ENCODE measurements at places on chromosomes 4 and X.

GRCh38 chr4:174005422-174005821, 278.0 kb downstream of the FBXO8 start:
- peak; percentile 61 for DNase-seq

DNA sequence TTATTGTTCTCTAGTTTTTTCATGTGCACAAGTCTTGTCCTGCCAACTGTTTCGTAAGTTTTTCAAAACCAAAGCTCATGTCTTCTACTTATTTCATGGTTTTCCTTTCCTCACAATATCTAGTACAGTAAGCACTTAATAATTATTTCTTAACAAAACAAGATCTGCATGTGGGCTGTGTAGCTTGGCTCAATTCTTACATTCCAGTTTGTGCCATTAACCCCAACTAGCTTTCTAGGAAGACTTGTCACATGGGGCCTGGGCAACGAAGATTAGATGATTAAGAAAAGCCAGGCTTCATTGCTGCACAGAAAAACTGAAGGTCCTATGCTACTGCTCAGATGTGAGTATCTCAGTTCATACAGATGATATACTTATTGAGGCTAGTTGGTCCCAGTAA, 155.3 kb upstream of the TEX13A start:
- peak; percentile 75 for DNase-seq

DNA sequence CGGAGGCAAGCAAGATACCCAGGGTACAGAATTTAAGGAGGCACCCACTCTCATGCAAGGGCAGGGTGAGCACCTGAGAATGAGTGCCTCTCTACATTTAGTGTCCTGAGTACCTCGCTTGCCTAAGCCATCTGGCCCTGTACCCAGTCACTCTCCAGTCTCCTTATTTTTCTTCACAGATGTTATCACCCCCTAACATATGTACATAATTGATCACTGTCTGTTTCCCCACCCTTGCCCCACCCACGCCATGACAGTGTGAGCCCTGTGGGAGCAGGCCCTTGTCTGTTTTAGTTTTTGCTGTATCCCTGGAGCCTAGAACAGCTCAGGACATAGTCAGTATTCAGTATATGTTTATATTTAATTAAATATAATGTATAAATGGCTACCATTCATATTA, 113.6 kb downstream of the SPRY1 start:
- DNase-seq = no peak

- no peak for DNase-seq
Measured at GRCh38 chrX:154751203-154751668, 359 bp upstream of the GAB3 start.

- DNase-seq = peak; percentile 56
Measured at GRCh38 chrX:130393451-130394074, 8.1 kb upstream of the GPR119 start.

GRCh38 chr4:104743215-104743653, 248.5 kb upstream of the CXXC4 start:
- DNase-seq = no peak

DNA sequence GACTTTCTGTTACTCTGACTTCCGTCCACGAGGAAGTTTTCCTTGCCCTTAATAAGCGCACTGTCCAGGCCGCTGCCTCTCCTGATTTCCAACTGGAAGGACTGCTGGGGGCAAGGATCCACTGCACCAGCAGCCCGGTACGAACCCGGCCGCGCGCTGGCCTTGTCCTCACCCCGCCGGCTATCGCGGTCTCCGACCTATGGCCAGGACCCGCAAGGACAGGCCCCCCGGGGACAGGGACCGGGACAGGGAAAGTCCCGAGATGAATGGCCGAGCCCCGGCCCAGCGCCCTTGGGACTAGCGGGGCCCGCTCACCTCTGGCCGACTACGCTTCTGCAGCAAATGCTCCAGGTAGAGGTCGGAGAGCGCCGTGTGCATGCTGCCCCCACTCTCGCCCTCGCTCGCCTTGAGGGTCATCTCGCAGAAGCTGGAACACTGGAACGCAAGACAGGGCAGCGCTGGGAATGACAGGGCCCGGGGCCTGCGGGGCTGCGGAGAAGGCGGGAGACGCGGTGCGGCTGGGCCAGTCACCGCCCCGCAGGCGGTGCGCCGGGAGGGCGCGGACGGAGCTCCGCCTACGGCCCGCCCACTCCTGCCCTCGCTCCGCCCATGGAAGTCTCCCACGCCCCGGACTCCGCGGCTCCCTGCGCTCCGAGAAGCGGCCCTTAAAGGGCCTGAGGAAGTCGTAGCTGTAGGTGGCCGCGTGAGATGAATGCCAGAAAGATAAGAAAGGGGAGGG, at the start of gene MPP1:
Gene MPP1, minus strand, starts transcription at position 529 of the 739 bp plus-strand sequence. Its CDS starts 112 bp downstream, at position 417.
- peak; percentile 61 for DNase-seq

DNA sequence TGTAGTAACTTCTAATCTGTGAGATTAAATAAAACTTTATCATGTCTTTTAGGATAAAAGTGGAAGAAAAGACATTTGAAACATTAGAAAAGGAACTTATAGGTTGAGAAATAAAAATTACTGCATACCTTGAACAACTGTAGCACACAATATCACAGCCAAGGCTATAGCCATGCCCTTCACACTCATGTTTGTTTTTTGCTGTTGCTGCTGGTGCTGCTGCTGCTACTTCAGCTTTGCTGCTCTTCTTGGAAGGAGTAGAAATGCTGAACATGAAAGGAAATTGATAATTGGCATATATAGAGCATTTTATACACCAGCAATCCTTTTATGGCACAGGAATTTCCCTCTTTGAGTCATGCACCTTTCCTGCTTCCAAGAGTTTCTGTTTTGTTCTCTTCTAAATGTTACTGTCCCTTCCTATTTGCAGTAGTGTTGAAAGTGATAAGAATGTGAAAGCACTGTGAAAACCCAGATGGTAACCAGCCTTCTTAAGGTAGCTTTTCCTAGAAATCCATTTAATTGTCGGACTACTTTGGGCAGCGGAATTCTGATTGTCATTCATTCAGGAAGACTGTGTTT, at the start of gene CXCL11:
Gene CXCL11, minus strand, starts transcription at position 272 of the 582 bp plus-strand sequence. Its CDS starts 83 bp downstream, at position 189.
- no peak for DNase-seq

- no peak for DNase-seq
Measured at GRCh38 chr4:48203819-48204218, 65.8 kb downstream of the TEC start.

DNA sequence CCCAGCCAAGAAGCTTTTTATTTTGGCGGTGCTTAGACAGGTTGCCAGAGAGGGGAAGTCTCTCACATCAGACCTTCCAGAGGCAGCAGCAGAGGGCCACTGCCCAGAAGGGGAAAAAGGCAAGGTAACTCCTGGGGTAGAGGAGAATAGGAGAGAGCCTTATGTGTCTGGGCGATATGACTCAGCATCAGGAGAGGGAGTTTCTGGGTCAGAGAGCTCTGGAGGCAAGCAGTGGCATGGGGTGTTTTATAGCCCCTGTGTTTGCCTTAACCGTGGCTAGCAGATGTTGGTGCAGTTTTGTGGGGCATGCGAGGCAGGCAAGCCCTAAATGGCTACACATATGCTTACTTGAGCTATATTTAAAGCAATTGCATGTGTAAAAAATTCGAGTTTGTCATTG, 8.3 kb upstream of the ZXDB start:
- peak; percentile 32 for DNase-seq

- DNase-seq = no peak
Measured at GRCh38 chr4:61342061-61342460, 141.9 kb downstream of the ADGRL3 start.

GRCh38 chrX:101078716-101079598, at the start of gene TMEM35A:
Gene TMEM35A, plus strand, starts transcription at chrX:101078879. Its CDS starts 124 bp downstream, at chrX:101079003.
- DNase-seq = peak; percentile 27

DNA sequence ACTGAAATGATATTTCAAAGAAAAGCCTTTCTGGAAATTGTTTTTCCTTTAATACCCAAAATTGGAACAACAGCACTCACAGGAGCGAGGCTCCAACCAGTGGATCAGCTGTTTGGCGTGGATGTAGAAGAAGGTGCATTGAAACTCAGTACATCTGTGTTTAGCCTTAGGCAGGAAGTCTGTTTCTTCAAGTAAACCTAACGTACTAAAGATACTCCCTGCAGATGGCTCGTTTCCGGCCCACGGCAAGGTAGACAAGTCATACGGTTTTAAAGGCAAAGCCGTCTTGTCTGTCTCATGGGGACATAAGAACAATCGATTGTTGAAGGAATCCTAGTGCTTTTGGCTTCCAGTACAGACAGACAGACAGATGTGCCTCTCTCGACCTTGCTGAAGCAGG, 50.0 kb upstream of the CLCN4 start:
- no peak for DNase-seq

- DNase-seq = no peak
Measured at GRCh38 chr4:182521011-182521410, 277.8 kb downstream of the TENM3 start.

DNA sequence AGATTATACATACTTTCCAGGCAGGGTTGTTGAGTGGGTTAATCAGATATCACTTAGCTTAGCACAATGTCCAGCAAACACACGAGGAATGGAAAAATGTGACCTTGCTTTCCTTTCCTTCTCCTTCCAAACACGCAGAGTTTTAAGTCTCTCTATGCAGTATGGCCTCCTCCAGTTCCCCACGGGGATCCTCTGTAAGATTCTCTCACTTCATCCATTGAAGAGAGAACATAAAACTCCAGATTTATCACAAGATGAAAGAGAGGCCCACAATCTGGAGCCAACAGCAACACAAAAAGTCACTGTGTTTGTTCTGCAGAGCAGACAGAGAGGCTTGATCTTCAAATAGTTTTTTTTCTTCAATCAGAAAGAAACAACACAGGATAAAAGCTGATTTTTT, 336.8 kb upstream of the CLNK start:
- no peak for DNase-seq

DNA sequence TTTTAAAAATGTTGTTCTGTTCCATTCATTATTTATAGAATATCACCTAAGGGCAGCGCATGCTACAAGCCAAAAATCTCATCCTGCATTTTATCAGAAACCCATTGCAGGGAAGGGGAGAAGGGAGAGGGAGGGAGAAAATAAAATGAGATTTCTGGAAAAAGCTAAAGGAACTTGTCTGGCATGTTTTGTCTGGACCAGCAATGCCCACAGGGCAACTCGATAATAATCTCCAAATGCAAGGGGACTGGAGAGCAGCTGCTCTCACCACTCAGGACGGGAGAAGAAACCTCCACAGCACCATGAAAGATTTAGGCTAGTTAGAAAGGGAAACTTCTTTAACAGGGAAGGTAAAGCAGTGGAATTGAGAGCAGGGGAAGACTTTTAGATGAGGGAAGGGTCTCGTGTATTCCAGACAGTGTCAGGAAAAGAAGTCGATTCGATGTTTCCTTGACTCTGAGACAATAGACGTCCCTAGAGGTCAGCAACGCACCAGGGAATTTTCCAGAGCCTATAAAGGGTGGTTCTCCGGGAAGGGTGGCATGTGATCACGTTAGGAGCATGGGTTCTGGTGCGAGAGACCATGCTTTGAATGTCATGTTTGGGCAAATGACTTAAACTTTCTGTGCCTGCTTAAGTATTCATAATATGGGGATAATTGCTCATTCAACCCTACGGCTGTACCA, 132.2 kb upstream of the NDP start:
- DNase-seq = no peak

DNA sequence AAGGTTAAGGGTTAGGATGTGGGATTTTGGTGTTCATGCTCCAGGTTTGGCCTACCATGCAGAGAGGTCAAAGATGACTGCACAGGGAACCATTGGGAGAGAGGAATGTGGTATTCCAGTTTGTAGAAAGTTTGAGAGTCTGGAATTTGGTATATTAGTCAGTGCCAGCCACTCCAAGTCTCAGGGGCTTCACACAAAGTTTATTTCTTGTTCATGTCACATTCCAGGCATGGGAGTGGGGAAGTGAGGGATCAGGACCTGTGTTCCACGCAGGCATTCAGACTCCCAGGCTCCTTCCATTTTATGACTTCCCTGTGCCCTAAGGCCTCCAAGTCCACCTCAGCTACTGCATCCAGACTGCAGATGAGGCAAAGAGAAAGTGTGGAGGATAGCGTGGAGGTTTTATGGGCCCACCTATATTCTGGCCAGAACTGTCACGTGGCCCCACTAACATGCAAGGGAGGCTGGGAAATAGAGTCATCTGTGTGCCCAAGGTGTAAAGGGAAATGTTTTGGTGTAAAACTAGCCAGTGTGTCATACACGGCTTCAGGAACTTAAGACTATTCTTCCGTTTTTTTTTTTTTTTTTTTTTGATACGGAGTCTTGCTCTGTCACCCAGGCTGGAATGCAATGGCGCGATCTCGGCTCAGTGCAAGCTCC, 140.6 kb upstream of the SCML1 start:
- no peak for DNase-seq

DNA sequence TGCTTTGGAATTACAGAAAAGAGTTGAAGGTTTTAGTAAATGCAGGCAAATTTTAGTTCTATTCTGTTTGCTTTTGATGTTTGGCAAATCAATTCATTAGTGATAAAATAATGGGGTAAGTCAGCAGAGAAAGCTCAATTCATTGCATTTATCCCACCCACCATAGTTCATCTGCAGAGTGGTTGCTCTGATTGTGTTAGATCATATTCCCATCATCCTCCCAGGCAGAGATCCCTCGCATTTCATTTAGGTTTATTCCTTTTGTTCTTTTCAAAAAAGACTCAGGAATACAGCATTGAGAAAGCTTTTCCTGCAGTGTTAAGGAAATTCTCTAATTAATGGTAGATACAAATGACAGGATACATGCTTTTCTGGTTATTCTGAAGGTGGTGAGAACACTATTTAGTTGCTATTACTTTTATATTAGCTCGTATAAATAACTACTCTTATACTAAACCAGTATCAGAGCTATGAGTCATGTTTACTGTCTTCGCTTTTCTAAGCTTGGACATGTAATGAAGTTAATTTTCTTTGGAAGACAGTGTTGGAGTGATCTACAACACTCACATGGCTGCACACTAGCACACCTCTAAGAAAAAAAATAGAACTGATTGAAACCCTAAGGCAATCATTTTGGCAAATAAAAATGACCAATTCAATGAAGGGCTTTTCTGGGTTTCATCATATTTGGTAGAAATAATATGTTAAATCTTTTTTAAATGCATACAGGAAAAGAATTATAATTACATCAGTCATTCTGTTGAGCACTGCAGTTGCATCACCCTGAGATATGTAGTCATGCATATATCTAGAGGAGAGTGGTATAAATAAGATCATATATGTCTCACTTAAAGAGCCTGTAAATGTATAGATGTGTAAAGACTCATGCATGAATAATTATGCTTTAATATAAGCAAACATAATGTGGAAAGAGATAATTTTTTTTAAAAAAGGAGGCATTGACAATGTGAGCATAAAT, 351.6 kb downstream of the PCDH7 start:
- no peak for DNase-seq

- DNase-seq = no peak
Measured at GRCh38 chr4:37455301-37456131, 211.0 kb downstream of the NWD2 start.

DNA sequence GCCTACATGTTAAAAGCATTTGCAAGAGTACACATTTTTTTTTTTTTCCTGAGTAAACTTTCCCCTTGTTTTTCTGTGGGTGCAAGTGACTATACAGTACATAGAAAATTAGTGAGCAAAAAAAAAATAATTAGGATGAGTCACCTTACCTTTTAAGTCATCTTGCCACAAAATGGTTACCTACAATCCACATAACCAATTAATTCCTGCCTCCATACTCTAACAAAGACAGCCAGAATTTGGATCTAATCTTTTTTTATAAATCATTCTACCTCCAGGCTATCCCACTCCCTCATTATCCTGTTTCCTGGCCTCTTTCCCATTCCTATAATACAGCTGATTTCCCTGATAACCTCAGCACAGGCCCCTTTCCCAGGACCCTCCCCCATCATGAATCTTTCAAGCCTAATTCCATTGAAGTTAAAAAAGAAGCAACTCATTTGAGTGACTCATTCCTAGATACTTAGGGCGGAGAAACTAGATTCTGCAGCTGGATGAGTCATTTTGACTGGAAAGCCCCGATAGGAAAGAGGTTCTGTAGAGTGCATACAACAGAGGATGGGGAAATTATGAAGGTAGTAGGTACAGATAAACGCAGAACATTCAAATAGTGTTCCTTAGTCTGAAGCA, 128.2 kb downstream of the C4orf51 start:
- peak; percentile 96 for DNase-seq

- no peak for DNase-seq
Measured at GRCh38 chrX:16433021-16433420, 216.9 kb upstream of the S100G start.
